COLO829 (cell line): ENCODE measurements at places on chromosomes 13 and 19.

DNA sequence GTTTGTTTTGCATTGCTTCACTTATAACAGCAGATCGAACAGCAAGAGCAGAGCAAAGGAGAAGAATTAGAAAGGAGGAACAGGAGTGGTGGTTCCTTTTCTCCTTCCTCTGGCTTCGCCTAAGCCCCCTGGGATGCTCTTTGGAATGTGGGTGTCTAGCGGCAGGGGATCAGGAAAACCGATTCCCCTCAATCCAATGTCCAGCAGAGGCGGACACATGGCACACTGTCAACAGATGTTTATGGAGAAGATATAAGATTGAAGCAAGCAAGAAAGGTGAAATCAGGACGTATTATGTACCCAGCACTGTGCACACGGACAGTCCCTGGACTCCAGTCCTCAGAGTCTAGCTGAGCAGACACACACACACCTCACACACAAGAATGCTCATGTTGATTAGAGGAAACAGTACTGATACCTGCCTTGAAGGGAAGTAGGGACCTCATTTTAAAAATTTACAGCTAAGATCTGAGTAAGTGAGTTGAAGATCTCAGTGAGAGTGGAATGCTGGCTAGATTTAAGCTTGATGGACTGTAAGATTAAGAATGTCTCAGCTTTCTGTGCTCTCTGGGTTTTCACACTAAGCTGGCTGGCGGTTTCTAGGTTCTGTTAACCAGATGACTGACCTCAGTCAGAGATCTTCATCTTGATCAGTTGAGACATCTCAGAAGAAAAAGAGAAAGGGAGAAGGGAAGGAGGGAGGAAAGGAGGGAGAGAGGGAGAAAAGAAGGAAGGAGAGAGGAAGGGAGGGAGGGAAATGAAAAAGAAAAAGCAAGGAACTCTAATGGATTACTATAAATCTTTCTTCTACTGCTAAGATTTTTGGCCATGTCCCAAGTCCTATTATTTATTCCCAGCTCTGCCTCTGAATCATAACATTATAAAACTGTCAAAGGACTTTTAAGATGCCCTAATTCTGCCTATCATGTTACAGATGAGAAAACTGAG is 44.8 kb downstream of the FLT1 start:
- no peak for DNase-seq

DNA sequence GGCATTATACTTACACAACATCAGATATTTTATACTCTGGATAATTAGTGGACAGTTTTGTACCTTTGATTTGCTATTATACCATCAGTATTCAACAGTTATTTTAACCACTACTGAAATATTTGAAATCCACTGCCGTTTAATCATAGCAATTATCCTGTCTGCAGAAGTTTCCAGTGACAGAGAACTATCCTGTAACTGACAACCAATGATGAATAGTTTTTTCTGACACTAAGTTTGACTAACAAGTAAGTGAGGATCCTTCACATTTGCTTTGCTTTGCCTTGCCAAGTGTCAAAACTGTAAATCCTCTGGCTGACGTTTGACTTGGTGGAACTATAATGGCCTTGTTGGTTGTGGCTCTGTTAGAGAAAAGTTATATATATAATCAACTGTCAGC is 410.7 kb downstream of the GPC5 start:
- DNase-seq: no peak

DNA sequence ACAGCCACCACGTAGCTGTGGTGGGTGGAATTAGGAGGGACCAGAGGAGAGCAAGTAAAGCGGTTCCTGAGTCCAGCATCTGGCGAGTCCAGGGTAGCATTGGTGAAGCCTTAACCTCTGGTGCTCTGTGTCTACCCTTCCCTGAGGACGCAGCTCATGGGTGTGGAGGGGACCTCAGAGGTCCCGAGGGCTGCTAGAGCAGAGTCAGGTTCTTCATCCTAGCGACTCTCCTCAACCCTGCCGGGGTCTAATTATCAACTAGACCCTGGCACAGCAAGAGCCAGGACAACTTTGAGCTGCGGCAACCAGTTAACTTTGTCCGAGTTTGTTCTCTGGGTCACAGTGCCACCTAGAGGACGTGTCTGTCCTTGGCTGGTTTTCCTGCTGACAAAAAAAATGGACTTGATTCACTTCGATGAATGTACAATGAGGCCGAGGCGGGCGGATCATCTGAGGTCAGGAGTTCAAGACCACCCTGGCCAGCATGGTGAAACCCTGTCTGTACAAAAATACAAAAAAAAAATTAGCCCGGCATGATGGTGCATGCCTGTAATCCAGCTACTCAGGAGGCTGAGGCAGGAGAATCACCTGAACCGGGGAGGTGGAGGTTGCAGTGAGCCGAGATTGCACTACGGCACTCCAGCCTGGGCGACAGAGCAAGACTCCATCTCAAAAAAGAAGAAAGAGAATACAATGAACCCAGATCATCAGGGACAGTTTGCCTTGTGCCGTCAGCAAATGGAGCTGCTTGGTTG is 25.0 kb downstream of the TSSK6 start:
- DNase-seq: peak; percentile 89

DNA sequence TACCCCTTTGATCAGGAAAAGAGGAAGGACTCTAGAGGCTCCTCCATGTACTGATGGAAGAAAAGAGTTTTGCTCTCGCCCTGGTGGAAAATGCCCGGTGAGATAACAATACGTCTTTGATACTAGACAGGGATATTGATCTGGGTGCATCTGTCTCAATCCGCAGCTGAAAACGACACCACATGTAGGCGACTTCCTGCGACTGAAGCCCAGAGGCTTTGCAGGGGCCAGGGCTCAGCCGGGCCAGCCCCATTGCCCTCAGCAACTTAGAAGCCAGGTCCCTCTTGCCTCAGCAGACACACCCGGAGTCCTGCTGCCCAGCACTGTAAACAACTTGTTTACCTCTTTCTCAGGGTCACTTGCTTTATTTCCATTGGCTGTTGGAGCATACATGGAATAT is 409.4 kb downstream of the IRS2 start:
- no peak for DNase-seq

GRCh38 chr13:88552966-88553365 is 881.8 kb downstream of the SLITRK5 start:
- no peak for DNase-seq

- DNase-seq: no peak
Observed at GRCh38 chr13:44281252-44282000, 92.2 kb upstream of the SERP2 start.

DNA sequence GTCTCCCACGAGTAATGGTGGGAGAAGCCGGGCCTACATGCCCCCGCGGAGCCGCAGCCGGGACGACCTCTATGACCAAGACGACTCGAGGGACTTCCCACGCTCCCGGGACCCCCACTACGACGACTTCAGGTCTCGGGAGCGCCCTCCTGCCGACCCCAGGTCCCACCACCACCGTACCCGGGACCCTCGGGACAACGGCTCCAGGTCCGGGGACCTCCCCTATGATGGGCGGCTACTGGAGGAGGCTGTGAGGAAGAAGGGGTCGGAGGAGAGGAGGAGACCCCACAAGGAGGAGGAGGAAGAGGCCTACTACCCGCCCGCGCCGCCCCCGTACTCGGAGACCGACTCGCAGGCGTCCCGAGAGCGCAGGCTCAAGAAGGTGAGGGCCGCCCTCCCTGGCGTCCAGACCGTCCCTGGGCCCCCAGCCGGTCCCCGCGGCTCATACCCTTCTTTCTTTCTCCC is 1.4 kb upstream of the USF2 start:
- no peak for DNase-seq

GRCh38 chr19:55912916-55913315 is 19.2 kb downstream of the NLRP13 start:
- DNase-seq: no peak

- no peak for DNase-seq
Observed at GRCh38 chr13:32001769-32002168, 29.8 kb upstream of the FRY start.

DNA sequence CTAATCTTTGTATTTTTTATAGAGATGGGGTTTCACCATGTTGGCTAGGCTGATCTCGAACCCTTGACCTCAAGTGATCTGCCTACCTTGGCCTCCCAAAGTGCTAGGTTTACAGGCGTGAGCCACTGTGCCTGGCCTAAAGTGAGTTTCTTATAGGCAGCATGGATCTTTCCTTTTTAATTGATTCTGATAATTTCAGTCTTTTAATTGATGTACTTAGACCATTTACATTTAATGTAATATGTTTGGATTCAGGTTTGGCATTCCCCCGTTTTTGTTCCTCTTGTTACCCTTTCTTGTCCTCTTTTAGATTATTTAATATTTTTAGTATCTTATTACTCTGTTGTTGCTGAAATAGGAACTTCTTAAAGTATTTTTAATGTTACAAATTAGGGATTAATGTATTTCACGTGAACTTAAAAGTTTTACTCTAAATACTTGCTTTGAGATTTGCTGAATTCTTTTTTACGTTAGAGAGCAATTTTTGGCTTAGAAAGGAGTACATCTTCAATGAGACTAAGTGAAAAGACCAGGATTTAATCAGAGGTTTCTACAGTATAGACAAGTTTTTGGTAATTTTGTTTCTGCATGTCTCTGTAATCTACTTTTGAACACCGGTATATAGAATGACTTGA is 50.3 kb downstream of the URI1 start:
- no peak for DNase-seq

GRCh38 chr19:49447485-49448431 is 3.9 kb downstream of the PIH1D1 start:
- no peak for DNase-seq

DNA sequence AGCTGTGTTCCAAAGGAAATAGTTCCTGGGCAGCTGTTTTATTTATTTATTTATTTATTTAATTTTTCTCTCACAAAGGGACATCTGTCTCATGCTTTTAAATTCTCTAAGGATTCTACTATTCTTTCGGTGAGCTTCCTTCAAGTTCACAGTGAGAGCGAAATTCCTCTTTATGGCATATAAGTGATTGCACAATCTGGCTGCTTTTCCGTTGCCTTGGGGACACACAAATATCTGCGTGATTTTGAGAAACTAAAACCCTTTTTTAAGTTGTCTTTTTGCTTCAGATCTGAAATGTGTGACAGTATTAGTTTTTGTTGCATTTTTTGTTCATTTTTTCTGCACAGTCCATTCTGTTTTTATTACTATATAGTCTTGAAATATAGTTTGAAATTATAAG is 19.2 kb downstream of the ZNF486 start:
- DNase-seq: no peak

- no peak for DNase-seq
Observed at GRCh38 chr13:78770601-78771000, 111.6 kb upstream of the OBI1 start.

DNA sequence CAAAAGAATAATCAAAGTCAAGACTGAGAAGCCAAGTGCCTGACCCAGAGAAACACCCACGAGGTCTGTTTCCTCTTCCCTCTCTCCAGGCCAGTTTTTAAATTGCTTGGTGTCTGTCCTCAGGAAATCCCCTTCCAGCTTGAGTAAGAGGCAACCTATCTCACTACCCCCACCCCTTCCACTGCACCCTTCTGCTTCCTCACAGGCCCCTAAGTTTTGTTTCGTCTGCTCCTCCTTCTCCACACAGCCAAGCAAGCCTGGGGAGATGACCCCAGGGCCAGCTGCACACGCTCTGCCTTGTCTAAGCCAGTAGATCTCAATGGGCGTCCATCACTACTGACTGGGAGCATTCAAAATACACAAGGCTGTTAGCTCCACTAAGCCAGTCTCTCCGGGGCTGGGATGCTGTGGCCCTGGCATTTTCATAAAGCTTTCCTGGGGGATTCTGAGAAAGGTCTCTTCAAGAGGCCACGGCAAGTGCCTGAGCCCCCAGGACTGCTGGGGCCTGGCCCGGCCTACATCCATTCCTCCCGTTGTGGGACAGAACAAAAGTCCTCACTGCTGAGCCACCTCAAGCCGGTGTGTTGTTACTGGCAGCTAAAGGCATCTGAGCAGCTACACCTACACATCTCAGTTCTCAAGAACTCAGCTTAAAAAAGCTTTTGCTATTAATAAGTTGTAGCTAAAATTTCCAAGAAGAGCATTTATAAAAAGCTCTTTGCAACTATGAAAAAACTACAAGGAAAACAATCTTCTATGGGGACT is 14.9 kb upstream of the IL4I1 start:
- no peak for DNase-seq

- DNase-seq: no peak
Observed at GRCh38 chr13:73201626-73202025, 142.8 kb downstream of the KLF5 start.

GRCh38 chr19:42388851-42389489 is 1.1 kb downstream of the CNFN start:
- DNase-seq: no peak

- no peak for DNase-seq
Observed at GRCh38 chr13:80441968-80442367, 101.0 kb upstream of the SPRY2 start.

- peak; percentile 81 for DNase-seq
Observed at GRCh38 chr13:47708386-47708785, 292.7 kb downstream of the SUCLA2 start.

DNA sequence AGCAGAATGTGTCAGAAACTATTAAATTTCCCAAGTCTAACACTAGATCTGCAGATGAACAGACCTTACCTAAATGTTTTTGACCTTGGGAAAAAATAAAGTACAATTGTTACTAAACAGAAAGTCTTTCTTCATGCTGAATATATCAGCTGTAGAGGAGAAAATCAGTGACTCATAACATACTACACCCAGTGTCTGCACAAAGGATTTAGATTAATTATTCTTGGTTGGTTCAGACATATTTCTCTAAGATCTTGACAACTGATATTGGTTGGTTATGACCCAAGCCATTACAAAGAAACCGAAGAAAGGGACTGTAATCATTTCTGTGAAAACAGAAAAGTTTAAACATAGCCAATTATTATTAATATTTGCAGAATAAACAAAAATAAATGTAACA is 225.1 kb downstream of the HS6ST3 start:
- DNase-seq: no peak

DNA sequence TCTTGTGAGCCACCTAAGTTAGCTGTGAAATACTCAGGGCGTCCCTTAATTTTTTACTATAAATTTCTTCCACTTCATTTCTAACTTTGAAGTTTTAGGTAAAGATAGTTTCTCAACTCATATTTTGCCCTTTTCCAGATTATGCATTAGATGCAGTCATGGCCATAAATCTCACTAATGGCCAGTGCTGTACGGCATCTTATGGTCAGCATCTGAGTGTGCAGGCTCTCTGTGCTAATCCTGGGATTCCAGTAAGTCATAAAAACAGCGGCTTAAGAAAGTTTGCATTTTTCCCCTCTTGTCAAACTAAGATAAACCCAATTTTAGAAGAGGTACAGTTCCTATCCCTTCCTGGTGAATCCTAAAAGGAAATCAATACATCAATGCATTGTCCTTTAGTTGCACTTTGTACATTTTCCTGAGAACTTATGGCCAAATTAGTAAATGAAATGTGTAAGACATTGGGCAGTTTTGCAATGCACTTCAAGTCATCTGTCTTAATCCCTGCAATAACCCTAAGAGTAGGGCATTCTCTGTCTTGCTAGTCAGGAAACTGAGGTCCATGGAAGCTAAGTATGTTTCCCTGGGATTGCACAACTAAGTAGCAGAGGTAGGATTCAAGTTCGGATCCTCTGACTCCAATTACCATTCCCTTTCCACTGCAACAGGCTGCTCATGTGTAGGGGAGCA is 146.2 kb downstream of the DCT start:
- DNase-seq: no peak
